Effector CD4-positive, alpha-beta T cell (primary cell): ENCODE measurements at places on chromosomes 4 and X.

DNA sequence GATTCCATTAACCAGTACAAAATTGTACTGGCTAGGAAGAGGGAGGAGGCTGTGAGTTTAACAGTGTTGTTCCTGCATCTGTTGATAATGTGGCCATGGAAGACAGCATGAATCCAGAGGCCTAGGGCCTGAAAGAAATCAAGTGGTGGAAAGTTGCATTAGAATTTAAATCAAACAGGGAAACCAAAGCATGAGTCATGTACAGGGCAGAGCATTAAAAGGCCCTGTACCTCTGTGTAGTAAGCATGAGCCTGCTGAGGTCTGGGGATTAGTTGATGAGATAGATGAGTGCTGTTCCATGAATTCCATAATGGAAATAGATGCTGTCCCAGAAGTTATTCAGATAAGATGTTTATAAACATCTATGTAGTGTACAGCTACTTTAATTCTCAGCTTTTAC lies 58.3 kb downstream of the MID1IP1 start:
- no peak for DNase-seq

DNA sequence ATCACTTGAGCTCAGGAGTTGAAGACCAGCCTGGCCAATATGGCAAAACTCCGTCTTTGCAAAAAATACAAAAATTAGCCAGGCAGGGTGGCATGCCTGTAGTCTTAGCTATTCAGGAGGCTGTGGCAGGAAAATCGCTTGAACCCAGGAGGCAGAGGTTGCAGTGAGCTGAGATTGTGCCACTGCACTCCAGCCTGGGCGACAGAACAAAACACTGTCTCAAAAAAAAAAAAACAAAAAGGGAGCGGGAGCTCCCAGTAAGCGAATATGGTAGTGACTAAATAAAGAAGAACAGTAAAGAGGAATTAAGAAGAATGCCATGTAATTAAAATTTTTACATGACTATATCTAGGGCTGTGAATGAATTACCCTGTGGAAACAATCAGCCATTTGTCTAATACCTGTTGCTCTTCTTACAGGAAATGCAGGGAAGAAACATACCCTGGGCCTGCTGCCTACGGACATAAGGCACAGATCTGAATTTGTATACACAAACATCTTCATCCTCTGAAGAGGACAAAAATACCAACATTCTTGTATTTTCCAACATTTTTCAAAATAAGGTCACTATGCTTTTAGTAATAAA lies 11.4 kb downstream of the WDFY3 start:
- DNase-seq, result no peak

DNA sequence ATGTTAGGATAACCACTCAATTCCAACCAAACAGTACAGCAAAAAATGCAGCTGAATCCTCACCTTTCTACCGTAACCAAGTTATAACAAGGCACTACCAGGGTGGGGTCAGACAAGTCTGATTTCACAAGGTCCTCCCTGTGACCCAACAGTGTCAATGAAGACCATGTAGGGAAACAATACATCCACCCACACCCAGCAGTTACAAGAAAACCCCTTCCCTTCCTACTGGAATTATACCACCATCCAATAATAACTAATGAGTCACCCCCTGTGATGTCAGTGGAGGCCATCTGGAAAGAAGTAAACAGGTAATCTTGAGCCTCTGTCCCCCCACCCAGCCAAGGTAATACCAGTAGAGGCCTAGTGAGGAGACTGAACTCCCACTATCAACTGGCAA lies 117.6 kb downstream of the FGF16 start:
- DNase-seq, result no peak

DNA sequence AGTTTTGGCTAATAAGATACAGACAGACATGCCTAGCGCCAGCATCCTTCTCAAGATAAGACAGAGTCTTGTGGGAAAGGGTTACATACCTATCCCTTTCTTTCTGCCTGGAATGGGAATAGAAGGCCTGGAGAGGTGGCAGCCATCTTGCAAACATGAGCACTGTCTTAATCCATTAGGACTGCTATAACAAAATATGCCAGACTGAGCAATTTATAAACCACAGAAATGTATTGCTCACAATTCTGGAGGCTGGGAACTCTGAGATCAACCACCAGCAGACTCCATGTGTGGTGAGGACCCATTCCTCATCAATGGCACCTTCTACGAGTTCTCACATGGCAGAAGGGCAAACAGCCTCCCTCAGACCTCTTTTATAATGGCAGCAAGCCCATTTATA lies 26.5 kb upstream of the NEIL3 start:
- no peak for DNase-seq

- DNase-seq, result no peak
These were observed 80.0 kb downstream of the CLDN34 start for GRCh38 chrX:10047133-10047532.

DNA sequence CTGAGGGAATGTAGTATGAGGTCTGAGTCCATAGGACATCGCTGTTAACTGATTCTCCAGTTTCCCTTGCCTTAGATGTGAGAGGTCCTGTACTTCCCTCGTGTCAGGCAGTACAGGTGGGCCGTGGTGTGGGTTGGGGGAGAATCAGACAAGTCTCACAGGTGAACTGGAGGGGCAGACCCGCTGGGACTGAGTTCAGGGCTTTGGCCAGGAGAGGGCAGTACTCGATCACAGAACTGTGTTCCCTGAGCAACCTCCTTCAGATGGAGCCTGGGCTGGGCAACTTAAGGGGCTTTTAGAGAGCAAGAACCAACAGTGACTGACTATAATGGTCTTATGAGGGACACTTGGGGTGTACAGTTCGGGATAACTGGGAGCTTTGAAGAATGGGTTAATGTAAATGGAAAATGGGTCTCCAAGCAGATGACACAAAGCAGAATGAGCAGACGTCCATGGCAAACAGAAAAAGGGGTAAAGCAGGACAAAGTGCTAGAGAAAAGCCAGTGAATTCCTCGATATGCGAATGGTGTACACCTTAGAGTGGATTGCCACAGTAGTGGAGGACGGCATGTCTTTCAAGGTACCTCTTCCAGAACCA lies 83.6 kb downstream of the CCNG2 start:
- DNase-seq, result peak; percentile 49

DNA sequence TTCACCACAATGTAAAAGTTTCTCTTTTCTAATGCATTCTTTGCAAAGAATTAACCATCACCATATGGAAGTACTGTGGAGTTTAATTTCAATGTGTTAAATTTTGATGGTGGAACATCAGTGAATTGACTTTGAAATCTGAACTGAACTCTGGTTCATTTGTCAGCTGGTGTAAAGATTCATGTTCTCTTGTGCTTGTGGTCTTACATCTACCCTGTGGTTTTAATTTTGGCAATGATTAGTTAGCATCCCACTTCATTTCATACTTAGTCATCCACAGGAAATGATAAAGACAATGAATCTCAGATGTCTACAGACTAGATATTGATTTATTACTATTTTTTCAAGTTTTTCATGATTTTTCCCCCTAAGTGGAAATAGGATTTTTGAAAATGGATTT lies 77.8 kb downstream of the GRID2 start:
- no peak for DNase-seq

- DNase-seq, result no peak
These were observed 120.2 kb downstream of the BMPR1B start for GRCh38 chr4:94877973-94878372.

- DNase-seq, result no peak
These were observed 4.0 kb upstream of the SLC49A3 start for GRCh38 chr4:692771-693554.

- DNase-seq, result no peak
These were observed 31.9 kb downstream of the CPEB2 start for GRCh38 chr4:15034071-15034764.

DNA sequence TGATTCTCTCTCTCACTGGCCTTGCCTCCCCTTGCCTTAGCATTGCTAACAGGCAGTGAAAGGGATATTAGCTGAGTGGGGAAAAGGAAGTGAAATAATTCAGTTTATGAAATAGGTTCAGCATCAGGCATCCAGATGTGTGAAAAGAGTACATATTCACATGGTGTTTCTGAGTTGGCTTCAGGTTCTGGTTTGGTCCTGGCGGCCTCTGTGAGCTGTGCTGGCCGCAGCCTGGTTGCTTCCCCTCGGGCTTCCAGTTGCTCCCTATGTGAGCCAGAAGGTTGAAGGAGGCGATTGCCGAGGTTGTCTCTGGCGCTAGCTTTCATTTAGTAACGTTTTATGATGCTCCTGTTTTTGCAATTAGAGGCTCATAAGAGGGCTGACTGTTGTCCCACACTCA lies 99.1 kb upstream of the TLR2 start:
- DNase-seq, result no peak

DNA sequence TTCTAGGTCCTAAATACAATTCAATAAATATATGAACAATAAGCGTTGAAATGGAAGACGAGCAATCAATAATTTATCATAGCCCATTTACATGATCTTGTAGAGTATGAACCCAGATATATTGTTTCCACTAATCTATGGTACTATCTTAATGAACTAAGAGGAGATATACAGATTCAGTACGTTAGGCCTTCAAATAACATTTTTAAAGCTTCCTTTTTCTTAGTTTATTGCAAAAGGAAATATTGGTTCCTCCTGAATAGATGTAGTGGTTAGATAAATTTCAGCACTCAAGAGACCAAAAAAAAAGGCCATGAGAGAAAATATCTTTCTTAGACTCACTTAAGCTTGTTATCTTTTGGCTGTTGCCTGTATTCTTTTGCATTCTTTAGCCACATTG lies 147.5 kb upstream of the PITX2 start:
- no peak for DNase-seq

DNA sequence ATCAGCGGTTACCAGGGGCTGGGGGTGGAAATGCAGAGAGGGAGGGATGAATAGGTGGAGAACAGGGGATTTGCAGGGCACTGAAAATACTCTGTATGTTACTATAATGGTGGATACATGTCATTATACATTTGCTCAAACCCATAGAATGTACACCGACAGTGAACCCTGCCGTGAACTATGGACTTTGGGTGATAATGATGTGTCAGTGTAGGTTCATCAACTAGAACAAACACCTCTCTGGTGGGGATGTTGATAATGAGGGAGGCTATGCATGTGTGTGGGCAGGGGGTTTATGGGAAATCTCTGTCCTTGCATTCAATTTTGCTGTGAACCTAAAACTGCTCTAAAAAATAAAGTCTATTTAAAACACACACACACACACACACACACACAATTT lies 11.5 kb downstream of the HPSE start:
- DNase-seq, result no peak

DNA sequence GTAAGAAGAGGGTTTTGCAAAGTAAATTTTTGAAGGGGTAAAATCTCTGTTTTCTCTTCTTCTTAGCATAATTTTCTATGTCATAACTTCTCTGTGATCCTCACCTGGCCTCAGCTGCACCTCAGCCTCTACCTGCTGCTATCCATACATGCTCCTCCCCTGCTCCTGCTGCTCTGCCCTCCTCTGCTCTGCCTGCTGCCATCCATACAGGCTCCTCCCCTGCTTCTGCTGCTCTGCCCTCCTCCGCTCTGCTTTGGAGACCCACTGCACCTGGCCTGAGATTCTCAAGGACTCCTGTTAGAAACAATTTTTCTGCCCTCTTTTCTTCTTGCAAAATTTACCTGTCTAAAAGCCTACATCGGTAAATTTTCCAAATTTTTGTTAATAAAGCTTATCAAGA lies 388.6 kb upstream of the PITX2 start:
- no peak for DNase-seq

GRCh38 chr4:90419124-90419711 lies 292.0 kb downstream of the CCSER1 start:
- DNase-seq, result no peak

GRCh38 chr4:154778264-154778663 lies 2.8 kb upstream of the RBM46 start:
- no peak for DNase-seq

DNA sequence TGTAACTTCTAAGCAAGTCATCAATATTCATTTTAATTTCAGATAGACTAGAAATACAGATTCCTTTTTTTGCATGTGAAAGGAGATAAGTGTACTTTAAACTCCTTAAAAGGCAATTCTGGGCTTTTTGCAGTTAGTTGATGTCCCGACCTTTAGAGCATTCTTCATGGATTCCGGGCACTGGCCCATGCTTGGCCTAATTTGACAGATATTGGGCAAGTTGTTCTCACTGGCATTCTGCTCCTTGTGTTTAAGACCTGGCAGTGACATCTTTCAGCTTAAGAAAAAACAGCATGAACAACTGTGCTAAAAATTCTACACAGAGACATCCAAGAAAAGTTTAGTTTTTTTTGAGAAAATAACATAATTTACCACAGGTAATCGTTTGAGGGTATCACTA lies 1037.2 kb downstream of the PCDH18 start:
- no peak for DNase-seq

DNA sequence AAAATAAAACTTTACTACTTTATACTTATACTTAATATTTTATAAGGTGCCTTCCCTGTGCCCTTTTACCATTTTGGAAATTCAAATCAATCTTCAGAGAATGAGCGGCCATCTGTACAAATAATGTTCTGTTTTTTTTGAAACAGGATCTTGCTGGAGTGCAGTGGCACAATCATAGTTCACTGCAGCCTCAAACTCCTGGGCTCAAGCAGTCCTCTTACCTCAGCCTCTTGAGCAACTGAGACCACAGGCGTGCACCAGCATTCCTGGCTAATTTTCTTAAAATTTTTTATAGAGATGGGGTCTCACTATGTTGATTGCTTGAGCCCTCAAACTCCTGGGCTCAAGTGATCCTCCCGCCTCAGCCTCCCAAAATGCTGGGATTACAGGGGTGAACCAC lies 53.5 kb downstream of the FAM114A1 start:
- no peak for DNase-seq

DNA sequence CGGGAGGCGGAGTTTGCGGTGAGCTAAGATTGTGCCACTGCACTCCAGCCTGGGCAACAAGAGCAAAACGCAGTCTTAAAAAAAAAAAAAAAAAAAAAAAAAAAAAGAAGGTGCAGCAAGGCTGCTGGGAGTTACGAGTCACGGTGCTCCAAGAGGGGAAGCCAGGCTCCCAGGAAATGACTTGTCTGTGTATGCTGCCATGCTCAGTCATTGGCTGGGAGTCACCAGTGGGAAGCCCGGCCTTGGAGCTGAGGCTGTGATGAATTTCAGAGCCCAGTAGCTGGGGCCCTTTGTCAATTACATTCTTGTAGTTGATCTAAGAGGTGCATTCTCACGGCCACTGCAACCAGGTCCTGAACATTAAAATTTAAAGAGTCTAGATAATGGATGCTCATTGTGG lies 1105.1 kb upstream of the TENM3 start:
- no peak for DNase-seq
